ENCODE measurements at places on chromosomes 6 and 20.

- DNase-seq: no peak
Measured at GRCh38 chr20:16158090-16158975, 414.9 kb downstream of the KIF16B start.

GRCh38 chr6:143336446-143337152 is 113.9 kb downstream of the ADAT2 start:
- no peak for DNase-seq

DNA sequence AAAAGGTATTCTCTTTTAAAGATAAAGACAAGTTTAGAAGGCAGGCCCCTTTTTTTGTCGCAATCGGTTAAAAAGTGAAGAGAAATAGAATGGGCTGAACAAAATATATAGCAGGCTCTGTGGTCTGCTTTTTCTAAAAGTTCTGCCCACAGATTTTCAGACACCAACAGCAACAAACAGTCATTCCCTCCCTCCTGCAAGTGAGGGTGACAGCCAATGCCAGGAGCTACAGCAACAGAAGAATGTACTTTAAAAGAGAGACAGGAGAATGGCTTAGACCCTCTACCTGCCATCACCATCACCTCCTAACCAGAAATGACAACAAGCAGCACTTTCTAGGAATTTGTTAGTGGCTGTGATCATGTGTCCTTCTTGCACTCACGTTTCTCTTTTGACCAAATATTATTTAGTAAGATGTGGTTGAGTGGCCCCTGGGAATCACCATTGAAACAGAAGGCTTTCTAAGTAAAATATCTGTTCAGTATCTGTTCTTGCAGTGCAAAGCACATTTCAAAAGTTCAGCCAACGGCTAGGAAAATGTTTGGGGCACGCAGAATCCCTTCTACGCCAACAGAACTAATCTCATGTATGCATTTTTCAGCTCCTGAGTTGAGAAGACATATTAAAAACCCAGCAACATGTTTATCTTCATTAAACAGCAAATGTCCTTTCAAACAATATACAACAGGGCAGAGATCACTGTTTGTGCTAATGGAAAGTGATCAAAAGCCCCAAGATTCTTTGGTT is 248.5 kb downstream of the ATXN1 start:
- no peak for DNase-seq

DNA sequence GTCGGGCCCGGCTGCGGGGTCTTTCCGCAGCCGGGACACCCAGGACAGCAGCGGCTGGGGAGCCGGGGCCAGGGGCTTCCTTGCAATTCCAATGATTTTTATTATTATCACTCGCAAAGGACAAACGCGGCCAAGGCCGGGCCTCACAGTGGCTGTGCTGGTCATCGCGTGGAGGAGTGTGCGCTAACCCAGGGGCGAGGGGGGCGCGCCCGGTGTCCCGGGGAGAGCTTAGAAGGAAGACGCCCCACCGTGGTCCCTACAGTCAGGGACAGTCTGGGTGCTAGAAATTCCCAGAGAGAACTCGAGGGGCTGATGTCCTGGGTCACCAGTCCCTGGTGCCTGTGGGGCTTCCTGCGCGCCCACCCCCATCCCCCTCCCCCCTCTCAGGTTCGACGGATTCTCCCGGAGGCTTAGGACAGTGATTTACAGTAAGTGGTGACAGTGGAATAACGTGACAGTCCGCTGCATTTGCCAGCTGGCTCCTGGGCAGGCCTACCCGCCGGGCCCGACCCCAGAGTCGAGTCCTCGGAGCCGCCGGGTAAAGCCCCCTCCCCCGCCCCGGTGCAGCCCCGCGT is 9.5 kb downstream of the FOXC1 start:
- no peak for DNase-seq

DNA sequence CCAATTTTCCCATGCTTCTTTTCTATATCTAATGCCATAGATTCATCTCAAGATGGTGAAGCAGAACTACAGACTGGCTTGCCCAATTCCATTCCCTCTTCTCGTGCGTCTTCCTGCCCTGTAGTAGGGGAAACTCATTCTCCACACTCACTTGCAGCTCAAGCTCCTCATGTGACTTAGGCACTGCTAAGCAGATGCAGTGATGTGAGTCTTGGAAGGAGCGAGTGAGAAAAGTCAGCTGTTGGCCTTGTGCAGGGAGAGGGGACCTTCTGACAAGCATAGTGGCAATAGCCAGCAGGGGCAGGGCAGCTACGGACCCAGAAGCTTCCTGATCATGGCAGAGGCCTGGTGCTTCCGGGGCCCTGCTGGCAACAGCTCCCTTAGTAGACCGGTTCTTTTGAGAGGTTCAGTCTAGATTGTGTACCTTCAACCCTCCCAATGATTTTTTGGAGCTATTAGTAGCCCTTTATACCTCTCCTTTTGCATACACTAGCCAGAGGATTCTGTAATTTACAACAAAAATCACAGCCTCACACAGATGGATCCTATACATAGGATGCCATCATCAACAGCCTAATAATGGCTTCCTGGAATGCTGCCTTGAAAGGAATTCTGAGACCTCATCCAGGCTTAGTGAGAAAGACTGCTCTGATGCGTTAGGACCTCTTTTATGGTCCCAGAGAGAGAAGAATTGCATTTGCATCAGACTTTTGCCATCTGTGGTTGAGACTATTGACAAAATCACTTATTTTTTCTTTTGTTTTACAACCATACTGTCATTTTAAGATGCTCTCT is 121.5 kb upstream of the RIPOR2 start:
- DNase-seq: no peak

DNA sequence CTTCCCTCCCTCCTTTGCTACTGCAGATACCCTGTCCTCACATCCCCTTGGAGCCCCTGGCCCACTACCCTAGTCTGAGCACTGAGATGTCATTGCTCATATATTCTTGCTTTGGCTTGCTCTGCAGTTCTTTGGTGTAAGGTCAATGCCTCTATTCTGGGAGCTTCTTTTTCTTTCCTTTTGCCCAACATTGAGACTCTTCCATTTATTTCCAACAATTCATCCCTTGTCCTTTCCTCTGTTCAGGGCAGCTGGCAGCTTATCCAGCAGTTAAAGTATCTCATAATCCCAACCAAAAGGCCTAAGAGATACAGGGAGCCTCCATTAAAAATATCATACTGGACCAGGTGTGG is 23.6 kb downstream of the L3MBTL1 start:
- no peak for DNase-seq

DNA sequence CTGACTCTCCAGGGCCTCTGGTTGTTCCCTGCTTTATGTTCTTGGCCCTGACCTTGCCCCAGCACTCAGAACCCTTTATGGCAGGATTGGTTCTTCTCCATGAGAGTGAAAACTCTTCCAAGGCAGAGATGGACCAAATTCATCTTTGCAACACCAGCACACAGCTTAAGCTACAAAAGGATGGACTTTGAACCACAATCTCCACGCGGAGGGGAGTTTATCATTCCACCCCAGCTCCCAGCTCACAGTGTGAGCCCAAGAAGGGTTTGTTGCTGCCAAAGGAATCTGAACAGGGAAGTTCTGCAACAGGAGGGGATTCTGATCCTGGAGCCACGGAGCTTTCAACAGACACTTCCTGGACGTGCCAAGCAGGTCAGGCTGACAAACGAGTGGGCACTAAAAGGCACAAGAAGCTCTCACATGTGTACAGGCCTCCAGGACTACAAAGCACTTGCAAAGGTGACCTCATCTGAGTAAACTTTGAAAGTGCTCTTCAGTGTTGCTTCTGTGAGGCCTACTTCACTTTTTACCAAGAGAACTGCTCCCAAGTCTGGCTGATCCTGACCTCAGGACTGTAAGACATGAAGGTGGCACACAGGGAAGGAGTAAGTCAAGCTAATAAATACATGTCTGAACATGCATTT is 8.9 kb downstream of the FITM2 start:
- no peak for DNase-seq

DNA sequence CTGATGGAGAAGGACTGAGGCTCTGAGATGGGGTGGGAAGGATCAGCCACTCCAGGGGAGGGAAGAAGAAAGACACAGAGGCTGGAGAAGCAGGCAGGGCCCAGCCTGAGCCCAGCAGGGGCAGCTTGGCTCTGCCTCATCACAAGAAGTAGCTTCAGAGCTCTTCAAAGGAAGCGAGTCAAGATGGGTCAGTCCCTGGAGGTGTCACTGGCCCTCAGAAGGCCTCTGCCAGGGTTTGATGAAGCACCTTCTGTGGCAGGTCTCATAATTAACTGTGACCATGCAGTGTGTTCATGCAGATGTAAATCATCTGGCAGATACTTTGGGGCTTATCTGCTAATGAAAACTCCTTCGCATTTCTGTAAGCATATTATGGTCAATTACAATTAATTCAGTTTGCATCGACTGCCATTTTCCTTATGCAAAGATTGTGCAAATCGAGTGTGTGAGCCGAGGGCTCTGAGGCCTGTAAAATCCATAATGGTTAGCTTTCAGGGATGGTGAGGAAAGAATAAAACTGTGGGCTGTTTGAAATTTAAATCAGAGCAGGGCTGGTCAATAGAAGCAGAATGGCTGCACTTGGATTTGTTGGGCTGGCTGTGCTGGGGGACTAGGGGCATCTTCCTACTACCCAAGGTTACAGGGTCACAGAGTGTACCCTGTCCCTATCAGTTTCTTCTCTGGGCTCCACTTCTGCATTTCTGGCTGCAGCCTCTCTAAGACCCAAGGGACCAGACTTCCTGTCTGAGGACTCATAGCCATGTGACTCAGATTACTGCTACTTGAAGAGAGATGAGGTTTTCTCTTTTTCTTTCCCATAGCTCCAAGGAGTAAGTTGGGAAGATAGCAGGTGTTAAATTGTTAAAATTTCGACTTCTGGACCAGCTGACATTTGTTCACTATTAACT is 376.6 kb downstream of the DHX35 start:
- no peak for DNase-seq

DNA sequence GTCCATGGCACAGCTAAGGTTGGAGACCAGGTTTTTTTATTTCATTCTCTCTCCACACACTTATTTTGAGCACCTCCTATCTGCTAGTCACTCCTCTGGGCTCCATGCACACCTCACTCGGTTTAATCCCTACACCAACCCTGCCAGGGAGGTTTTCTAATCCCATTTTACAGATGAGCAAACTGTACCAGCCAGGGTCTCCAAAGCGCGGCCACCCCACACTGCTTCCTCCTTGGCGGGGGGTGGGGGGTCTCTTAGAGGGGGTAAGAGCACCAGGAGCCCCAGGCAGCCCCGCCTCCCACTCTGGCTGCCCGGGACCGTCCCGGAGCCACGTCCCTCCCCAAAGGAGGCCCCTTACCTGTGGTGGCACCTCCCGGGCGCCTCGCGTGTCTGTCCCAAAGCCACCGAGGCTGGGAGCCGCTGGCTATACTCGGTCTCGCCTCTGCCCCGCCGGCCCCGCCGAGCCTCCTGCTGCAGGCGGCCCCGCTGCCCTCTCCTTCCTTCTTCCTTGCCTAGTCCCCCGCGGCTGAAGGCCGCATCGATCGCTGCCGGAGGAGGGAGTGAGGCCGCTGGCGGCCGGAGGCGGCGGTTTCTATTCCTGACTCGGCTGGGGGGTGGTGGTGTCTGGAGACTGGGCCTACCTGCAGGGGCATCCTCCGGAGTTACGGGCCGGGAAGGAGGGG is at the start of gene KCNS1:
Gene KCNS1 (minus strand): TSS at position 565 of the 683 bp plus-strand sequence. CDS start 1,891 bp downstream, outside the sequence.
- DNase-seq: no peak

GRCh38 chr20:37886851-37887297 is 16.1 kb upstream of the VSTM2L start:
- DNase-seq: no peak

All from T-helper 1 cell (primary cell).